G401 (cell line): ENCODE measurements at places on chromosomes 1 and 21.

DNA sequence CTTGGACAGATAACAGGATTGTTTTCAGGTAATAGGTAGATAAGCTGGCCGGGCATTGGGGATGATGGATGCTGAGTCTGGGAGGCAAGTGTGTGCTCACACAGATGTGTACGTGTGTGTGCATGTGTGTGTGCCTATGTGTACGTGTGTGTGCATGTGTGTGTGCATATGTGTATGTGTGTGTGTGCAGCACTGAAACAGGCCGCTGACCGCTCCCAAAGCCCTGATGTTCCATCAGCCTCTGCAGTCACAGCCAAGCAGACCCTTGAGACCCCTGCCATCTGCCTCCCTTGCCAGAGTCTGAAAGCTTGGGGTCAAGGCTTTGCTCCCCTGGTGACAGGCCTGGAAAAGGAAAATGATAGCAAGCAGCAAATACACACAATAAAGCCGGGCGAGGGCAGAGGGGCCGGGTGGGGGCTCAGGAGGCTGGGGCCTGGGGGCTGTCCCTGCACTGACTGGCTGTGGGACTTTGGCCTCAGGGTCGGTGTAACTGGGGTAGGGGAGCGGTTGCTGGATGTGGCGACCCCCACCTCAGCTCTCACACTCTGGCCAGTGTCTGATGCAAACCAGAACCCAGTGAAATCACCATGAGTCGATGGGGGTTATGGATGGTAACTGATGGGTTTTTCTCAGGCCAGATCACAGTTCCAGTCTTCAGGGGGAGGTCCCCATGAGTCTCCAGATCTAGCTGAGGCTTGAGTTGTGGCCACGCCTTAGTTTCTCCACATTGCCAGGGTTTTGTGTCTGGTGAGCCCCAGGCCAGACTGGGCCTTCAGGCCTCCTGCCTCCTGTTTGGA, 9.2 kb upstream of the TNFRSF8 start:
- DNase-seq: no peak

DNA sequence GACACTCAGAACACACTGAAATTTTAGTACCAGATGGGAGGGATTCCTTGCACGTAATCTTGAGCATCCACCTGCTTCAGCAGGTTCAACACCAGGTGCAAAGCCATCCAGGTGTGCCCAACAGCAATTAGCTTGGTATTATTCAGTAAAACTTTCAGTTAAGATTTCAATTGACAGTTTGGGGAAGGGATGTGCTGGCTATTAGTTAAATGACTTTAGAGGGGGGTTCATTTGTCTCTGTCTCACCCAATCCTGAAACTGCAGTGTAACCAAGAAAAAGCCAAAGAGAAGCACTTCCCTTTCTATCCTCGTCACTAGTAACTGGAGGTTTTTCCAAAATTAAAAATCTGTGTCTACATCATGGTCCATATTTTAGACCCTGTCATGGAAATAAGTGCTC, 90.9 kb downstream of the PIK3R3 start:
- DNase-seq: no peak

DNA sequence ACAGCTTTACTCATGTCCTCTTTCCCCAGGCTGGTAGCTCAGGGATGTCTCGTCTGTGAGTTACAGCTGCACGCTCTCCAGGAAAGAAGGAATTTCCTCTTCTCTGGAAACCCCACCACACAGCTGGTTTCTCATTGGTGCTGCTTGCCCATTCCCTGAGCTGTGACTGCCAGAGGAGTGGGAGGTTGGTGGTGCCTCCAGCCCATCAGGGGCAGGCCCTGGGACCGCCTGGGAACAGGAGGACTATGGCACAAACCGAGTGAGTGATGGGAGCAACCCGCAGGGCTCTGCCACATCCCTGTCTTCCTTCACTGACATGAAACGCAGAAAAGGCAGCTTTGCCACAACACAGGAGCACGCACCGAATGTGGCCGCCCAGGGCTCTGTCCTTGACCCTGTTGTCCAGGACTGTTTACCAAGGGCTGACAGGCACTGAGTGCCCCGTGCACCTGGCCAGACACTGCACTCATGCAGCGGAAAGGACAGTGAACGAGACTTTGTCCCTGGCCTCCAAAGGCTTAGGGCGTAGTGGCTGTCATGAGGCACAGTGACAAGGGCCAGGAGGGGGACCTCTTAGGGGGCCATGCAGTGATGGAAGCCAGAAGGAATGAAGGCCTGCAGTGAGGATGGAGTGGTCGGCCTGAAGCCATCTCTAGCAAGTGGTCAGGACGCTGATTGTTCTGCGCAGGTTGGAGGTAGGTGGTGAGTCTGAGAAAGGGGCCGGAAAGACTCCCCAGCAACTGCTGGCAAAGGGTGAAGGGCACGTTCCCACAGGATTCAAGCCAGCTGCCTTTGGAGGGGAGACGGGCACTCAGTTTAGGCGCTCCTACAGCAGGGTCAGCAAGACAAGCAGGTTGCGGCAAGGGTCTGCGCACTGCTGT, 1.7 kb upstream of the CCNL2 start:
- DNase-seq: no peak

- no peak for DNase-seq
Observed at GRCh38 chr1:194544012-194544411, 1357.6 kb upstream of the B3GALT2 start.

- DNase-seq: no peak
Observed at GRCh38 chr1:160063176-160063575, 6.8 kb downstream of the KCNJ10 start.

GRCh38 chr1:170518965-170519364, 13.0 kb upstream of the GORAB start:
- DNase-seq: no peak

DNA sequence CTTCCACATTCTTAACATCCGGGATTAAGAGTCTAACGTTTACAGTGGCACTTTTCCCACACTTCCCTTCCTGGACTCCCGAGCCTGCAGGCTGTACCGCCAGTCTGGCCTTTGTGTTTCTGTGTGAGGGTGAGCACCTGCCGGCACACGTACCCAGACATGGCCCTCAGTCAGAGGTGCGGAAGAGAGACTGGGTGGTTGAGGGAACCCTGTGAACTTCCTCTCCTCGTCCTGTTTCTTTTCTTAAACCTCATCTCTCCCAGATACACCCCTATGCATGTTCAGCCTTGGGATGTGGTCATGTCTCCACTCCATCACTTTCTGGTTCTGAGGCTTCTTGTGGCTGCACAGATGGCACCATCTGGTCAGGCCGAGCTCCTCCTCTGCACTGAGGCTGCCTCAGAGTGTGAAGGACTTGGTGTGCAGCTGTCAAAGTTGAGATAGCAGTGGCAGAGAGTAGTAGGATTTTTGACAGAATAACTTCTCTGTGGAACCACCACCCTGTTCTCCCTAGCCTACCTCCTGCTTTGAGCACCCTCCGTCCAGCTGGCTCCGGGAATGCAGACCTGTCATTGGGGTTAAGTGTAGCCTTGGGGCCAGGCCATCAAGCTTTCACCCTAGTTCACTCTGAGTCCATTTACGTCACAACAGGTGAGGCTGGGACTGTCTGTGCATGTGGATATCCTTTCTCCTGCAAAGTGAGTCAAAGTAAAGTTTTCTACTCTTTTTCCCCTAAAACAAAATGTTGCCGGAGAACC, 31.4 kb downstream of the VASH2 start:
- DNase-seq: peak; percentile 20

DNA sequence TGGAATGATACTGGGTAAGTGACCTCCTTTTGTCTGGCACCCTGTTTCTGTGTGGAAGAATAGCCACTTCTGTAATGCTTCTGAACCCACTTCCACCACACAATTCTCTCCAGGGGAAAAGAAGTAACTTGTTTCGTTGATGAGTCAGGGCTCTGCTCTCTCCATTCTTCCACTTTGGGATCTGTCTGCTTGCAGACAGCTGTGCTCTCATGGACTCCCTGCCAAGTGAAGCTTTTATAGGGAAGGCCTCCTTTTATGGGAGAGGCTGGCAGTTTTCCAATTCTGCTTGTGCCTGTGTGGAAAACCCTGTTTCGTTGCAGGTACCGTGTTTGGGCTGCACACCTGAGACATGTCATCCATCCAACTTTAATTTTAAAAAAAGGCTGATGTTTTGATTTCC, 130.7 kb downstream of the GIPC2 start:
- no peak for DNase-seq

DNA sequence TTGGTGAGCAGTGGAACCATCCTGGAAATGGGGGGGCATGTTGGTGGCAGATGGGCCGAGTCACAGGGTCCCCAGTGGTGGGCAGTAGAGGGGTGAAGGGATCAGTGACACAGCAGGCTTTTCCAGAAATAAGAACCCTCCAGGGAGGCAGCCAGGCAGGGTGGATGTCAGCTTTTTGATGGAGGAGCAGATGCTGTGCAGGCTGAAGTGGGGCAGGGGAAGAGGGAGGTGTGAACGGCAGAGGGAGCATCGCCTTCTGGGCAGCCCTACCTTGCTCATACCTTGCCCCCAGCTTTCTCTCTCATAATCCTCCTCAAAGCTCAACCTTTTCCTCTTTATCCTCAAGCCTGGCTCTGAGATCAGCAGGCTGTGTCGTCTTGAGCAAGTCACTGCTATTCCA, 131.8 kb upstream of the IPO9 start:
- no peak for DNase-seq

GRCh38 chr1:238790882-238791281, 595.5 kb upstream of the CHRM3 start:
- DNase-seq: no peak
